Spleen (tissue), 13 donors: ENCODE measurements at places on chromosomes 16 and 17.

DNA sequence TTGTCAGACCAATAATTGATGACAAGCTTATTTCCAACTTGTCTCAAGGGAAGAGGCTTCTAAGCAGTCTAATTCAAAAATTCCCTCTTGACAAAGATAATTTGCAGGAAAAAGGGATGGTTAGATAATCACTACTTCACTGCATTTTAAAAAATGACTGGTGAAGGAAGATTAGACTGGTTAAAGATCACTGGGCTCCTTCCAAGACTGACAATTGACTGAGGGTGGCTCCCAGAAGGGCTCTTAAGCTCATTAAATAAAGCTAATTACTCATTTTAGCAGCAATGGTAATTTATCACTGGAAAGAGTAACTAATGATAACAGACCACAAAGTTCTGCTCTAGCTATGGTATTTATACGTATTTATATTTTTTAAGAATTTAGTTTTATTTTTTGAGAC lies 4.4 kb upstream of the HEATR3 start:
- no peak for DNase-seq

DNA sequence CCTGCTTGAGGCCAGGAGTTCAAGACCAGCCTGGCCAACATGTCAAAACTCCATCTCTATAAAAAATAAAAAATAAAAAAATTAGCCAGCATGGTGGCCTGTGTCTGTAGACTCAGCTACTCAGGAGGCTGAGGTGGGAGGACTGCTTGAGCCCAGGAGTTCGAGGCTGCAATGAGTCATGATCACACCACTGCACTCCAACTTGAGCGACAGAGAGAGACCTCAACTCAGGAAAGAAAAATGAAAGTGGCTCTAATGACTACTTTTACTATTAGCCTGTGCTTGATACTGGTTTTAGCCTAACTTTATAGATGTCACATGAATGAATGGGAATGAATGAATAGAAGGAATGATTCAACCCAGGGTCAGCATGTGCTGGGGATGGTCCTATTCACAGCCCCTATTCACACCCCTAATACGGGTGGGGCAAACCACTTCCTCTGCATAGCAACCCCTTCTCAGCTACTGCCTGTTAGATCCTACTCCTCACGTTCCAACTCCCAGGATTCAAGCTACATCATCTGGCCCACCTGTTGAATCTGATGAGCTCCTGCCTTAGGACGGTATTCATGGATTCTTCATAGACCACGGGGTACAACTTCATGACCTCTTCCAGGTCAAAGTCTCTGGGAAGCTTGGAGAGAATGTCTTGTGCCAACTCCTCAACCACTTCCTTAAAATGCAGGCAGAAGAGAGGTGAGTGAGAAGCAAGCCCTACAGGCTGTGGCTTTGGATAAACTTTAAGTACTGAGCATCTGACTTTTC lies 40.5 kb downstream of the LYRM1 start:
- DNase-seq: no peak

DNA sequence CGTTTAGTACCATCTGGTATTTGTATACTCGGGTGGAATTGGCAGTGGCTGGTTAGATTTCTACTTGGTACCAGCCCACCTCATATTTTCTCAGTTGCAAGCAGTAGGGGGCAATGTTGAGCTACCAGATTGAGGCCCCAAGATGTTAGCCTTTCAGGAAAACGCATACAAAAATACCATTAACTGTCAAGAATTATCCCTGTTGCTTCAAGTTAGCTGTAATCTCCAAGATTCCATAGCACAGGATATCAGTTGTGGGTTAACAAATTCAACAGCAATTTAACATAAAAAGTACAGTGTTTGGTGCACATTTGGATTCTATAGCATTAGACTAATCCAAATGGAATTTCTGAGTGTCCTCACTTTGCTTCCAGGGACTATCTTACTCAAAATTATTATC lies 188.2 kb downstream of the FTO start:
- no peak for DNase-seq

DNA sequence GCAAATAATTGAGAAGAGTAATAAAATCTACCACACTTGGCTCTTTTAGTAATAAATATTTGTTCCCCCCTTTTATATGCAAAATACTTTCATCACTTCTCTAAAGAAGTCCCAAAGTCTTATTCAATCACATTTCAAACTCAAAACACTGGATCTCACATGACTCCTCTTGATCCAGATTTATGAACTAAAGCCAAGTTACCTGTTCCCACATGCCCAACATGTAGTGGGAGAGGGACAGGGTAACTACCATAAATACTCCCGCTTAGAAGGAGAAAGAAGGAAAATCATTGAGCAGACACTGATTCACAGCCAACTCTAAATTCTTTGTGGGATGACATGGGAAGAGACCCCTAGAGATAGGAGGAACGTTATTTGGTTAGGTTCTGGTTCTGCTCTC lies 64.9 kb upstream of the PMFBP1 start:
- no peak for DNase-seq

DNA sequence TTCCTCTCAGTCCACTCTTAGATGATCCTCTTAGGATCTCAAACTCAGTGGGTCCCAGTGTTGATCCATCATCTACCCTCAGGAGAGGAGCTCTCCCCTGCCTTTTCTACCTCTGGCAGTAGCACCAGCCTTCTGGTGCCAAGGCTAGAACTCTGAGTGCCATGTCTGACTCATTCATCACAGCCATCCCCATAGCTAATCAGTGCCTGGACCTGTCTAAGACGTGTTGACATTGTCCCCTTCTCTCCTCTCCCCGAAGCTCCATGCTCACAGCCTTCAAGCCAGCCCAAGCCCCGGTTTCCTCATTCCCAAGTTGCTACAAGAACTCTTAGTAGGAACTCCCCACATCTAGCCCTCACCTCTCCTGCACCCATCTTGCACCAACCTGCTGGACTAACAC lies 73.5 kb upstream of the GRIN2A start:
- no peak for DNase-seq

DNA sequence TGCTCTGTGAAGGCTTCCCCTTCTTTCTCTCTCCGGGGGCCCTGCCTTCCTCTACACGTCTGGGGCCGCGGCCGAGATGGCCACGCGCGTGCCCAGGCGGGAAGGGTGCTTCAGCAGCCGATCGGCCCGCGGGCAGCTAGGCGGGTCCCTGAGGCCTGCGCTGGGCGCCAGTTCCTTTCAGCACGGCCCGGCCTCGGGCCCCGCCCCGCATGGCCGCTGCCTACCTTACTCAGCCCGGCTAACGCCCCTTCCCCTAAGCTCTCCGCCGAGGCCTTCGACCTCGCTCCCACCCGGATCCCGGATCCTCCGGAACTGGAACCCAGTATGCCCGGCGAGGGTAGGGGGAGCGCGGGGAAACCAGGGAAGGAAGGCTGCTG lies 335 bp downstream of the TMEM11 start:
- peak; percentile 93 for DNase-seq

GRCh38 chr16:24540602-24541210 lies 1.3 kb downstream of the RBBP6 start:
- DNase-seq: no peak

GRCh38 chr17:15490634-15491261 lies 23.3 kb upstream of the CDRT4 start:
- peak; percentile 79 for DNase-seq

GRCh38 chr16:23448392-23448791 lies 4.6 kb downstream of the COG7 start:
- DNase-seq: no peak

DNA sequence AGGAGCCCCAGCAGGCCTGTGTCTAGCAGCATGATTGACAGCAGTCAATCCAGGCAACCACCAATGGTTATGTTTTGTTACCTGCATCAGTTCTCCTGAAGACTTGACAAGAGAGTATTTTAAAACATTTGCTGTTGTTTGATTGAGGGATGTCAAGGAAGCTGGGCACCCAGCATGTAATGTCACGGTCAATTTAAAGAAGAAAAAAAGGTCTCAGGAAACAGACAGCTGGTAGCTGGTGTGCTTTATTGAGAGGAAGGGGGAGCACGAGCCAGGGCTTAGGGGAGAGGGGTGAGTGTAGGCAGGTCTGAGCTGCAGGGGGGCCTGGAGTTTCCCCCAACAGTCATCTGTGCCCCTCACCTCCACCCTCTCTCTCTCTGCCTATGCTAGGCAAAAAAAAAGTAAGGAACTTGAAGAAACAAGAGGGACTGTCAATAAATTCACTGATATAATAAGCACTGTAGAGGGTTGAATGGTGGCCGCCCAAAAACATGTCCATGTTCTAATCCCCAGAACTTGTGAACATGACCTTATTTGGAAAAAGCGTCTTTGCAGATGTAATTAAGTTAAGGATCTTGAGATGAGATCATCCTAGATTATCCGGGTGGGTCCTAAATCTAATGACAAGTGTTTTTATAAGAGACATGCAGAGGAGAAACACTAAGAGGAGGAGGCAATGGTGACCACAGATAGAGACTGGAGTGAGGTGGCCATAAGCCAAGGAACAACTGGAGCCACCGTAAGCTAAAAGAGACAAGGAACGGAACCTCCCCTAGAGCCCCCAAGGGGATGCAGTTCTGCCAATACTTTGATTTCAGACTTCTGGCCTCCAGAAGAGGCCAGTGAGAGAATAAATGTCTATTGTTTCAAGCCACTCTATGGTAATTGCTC lies 14.5 kb downstream of the TSPOAP1 start:
- no peak for DNase-seq

GRCh38 chr17:66535611-66536010 lies 233.2 kb downstream of the PRKCA start:
- DNase-seq: no peak

DNA sequence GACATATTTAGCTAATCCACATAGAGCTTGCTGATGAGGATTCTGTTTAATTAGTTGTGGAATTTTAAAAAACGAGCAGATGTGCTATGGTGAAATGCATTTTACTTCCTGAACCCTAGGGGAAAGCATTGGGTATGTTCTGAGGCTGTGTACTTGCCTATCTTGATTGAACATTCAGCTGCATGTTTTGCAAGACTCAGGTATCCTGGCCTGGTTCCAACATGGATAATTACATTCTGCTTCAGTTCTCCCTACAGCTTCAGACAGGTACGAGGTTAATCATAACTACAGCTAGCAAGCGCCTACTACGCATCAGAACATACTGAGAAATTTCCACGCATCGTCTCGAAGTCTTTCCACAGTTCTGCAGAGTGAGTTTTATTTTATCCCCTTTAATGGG lies 77.0 kb downstream of the HS3ST2 start:
- no peak for DNase-seq

DNA sequence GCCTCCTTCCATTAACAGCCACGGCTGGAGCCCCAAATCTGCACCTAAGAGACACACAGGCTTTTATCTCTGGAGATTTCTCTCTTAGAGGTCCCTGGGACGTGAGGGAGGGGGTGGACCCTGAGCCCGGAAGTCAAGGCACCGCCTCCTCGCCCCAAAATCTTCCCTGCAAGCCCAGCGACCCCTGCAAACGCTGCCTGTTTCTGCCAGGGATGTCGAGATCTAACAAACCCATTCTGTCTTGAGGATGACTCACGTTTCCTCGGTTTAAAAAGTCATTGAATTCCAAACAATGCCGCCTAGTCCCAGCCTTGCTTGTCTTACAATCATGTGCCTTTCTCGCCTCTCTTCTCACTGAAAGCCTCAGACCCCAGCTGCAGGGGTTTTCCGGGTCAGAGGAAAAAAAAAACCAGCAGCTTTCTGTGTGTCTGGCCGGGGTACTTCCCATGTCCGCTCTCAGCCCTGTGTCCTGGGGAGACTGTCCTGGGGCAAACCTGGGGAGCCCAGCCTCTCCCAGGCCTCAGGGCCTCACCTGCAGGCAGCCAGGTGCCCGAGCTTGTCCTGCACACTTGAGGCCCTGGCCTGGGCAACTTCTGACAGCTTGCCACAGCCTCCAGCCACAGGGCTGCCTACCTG lies 15.4 kb downstream of the ARL2BP start:
- peak; percentile 63 for DNase-seq

DNA sequence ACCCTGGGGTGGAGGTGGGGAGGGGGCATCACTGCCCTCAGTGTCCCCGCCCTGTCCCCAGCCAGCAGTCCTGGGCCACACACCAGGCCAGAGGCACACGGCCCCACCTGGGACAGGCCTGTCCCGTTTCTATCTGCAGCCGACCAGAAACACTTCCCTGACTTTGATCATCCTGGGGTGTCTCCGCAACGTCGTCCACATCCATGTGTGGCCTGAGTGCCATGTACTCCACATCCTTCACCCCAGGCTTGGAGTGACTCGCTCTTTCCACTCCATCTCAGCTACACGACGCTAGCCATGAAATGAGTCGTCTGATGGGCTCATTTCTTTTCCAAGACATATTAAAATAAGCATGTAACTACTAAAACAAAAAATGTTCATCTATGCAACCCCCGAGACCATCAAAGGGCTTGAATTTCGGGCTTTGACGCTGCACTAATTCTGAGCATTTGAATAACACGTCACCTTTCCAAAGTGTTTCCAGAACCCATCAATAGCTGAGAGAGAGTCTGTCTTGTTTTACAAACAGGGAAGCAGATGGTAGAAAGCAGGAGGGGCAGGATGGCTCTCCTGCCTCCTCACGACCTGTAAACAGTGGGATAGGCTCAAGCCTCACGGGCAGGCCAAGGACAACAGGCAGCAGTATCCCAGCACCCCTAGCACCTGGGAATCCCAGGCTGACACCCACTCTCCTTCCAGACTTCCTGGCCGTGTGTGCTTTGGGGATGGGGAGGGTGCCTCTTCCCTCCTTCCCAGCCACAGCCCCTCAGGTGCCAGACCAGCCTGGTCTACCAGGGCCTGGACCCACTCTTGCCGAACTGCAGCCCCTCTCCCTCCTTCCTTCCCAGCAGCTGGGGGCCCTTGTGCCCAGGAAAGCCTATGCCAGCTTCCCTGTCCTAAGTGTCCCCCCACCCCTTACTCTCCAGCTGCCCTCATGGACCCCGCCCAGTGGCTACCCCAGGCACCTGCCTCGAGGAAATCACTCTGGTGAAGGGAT lies 20.0 kb upstream of the RASD1 start:
- DNase-seq: no peak

GRCh38 chr16:77961814-77962213 lies 60.5 kb upstream of the CLEC3A start:
- no peak for DNase-seq

DNA sequence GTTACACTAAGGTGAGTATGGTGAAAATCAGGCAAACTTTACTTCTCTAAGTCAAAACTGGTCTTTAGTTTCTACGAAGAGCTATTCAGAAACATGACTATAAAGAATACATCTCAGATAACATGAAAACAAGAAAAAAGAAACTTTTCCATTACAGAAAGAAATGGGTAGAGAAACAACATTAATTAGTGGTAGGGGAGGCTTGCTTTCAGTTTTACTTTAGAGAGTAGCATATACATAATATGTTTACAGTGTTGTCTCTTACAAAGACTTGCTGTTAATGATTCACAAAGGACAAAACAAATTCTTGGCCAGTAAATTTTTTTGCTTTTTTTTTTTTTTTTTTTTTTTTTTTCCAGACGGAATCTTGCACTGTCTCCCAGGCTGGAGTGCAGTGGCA lies 34.2 kb downstream of the CRLF3 start:
- no peak for DNase-seq

GRCh38 chr16:53529513-53529912 lies 26.5 kb upstream of the AKTIP start:
- no peak for DNase-seq

- DNase-seq: peak; percentile 25
Observed at GRCh38 chr16:89472711-89473075, 17.7 kb downstream of the ANKRD11 start.

DNA sequence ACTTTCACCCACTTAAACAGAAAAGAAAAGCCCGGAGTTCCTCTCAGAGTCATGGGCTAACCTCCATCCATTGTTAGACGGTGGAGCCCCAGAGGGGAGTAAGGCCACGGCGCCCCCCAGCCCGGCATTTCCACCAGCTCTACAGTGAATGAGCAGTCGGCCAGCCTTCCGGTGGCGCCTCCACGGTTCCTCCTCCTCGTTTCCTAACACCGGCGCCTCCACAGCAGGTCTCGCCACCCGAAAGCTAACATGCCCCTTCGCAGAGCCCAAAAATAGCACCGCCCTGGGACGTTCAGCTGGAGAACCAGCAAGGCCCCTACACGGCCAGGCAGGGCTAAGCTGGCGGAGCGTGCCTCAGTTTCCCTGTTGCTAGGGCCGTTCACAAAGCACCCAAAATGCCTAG lies 858 bp downstream of the MMD start:
- peak; percentile 91 for DNase-seq
